ENCODE measurements at places on chromosomes 3 and 15.

DNA sequence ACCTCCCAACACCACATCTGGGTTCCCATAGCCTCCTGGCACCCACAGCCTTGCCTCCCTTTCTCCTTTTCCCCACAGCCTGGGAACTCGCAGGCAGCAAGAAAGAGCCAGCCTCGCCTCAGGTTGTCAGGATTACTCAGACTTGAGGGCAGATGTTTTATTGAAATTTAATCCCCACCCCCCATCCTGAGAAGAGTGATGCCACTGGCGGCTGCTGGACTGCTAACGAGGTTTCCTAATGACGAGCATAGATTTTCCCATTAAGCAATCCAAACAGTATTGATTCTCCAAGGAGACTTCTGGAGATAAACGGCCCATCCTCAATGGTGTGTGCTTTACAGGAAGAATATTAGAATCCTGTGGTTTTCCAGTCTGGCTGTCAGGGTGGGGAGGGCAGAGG lies 13.7 kb downstream of the SHF start:
- no peak for DNase-seq

GRCh38 chr3:13093687-13094086 lies 20.5 kb upstream of the IQSEC1 start:
- DNase-seq = no peak

- no peak for DNase-seq
Measured at GRCh38 chr3:82030916-82031315, 269.5 kb upstream of the GBE1 start.

GRCh38 chr15:90945091-90945490 lies 9.6 kb upstream of the RCCD1 start:
- no peak for DNase-seq

DNA sequence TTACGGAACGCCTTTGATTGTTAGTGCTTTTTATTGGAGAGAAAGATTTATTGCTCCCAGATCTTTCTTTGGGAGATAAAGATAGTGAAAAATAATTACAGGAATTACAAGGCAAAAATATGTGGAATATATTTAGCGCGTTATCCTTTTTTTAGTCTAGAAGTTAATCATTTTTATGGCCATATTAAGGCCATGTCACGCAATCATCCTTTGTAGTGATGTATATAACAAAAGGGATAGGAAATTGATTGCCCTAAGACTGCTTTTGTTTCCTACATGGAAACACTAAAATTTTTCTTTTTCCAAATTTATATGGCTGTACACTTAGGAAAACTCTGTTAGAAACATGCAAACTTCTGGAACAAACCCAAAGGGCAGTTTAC lies 1.5 kb downstream of the TRPC1 start:
- DNase-seq = no peak

GRCh38 chr15:66356359-66357236 lies at the start of gene TIPIN:
TIPIN (minus strand) TSS chr15:66356685; CDS start chr15:66352947, 3,738 bp downstream.
- peak; percentile 80 for DNase-seq

GRCh38 chr3:149122721-149123578 lies 6.5 kb upstream of the HPS3 start:
- DNase-seq = no peak

- DNase-seq = no peak
Measured at GRCh38 chr3:130707902-130708601, 38.6 kb downstream of the PIK3R4 start.

DNA sequence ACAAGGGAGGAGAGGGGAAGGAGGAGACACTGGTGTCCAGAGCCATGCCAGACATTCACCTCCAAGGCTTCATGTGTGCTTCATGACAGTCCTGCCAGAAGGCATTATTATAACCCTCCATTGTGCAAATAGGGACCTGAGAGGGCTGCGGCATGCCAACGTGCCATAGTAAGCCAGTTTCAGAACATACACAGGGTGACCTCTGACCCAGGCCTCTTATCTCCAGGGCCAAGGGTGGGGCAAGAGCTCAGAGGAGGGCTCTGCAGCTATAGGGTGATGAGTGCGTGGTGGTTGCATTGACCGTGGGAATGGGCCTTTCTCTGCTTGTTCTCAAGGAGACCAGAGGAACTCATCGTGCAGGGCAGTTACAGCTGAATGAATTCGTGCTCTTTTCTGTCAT lies 9.7 kb upstream of the ACSBG1 start:
- DNase-seq = no peak

DNA sequence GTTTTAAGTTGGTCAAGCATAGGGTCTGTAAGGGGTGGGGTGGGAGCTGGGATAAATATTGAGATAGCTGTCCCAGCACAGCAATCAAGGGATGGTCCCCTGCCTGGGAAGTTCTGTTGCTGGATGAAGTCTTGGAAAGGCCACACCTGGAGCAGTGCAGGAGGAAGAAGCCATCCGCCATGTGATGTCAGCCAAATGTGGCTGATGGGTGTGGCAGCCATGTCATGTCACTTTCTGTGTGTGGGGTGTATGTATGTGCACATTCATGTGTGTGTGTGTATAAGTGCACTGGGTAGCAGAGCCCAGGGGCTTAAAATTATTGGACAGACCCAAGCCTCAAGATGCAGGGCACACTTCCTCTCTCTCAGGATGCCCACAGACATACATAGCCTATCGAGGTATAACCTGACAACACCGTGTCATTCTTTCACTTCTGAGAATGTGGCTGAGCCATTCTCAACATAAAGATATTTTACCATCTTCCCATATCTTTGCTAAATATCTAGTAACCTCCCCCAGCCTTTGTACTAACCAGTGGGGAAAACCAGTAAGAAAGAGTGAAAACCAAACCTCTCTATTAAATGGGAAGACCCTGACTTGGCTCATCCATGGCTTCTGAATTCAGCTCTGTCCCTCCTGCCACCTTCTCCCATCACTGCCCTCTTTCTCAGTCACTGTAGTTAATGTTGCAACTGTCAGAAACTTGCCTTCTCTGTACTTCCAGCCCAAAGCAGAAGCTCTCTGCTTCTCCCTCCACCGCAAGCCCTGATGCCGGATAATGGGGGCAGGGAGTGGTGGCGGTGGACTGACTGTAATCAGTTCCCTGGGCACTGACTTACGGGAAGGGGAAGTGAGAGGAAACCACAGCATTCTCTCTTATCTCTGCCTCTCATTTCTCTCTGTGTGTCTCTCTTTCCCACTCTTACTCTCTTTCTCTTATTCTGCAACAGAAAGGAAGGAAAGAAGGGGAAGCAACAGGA lies 11.2 kb downstream of the TNFSF10 start:
- no peak for DNase-seq

GRCh38 chr3:61946570-61947324 lies 385.4 kb downstream of the PTPRG start:
- DNase-seq = no peak

- no peak for DNase-seq
Measured at GRCh38 chr15:40285151-40285550, 2.3 kb upstream of the ANKRD63 start.

GRCh38 chr3:28316226-28316625 lies 32.3 kb upstream of the ZCWPW2 start:
- DNase-seq = no peak

All from NCI-H748 treated with DMSO at 0.1 percent for 48 hours (cell line).